Fibroblast of upper back skin (primary cell): ENCODE measurements at places on chromosomes 7 and 10.

DNA sequence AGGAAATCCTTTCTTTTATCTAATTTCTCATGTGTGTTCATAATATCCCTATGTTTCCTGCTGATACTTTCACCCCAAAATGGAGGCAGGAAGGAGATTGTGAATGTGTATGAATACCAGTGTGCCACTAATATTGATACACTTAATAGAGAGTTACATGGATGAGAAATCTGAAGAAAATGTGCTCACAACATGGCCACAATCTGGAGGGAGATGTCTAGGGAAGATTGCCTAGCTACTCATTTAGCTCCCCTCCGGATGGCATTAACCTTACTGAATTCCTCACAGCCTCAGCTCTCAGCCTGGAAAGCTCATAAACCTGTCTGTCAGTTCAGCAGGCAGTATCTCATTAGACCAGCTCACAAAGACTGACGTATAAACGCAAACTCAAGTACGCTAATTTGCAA is 23.4 kb upstream of the DMTF1 start:
- DNase-seq: no peak

- no peak for DNase-seq
Measured at GRCh38 chr10:128993911-128994538, 473.0 kb upstream of the MGMT start.

DNA sequence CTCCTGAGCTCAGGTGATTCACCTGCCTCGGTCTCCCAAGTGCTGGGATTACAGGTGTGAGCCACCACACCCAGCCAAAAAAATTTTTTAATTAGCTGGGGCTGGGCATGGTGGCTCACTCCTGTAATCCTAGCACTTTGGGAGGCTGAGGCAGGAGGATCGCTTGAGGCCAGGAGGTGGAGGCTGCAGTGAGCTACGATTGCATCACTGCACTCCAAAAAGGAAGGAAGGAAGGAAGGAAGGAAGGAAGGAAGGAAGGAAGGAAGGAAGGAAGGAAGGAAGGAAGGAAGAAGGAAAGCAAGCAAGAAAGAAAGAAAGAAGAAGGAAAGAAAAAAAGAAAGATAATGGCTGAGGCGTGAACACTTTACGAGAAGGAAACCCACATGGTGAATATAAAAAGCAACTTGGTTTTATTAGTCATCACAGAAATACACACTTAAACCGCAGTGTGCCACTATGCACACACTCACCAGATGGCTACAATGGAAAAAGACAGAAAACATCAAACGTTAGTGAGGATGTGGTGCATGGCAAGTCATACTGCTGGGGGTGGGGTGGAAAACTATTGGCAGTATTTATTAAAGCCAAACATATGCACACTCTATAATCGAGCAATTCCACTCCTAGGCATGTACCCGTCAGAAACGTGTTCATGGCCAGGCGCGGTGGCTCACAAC is 4.4 kb upstream of the CCL26 start:
- DNase-seq: peak; percentile 95

DNA sequence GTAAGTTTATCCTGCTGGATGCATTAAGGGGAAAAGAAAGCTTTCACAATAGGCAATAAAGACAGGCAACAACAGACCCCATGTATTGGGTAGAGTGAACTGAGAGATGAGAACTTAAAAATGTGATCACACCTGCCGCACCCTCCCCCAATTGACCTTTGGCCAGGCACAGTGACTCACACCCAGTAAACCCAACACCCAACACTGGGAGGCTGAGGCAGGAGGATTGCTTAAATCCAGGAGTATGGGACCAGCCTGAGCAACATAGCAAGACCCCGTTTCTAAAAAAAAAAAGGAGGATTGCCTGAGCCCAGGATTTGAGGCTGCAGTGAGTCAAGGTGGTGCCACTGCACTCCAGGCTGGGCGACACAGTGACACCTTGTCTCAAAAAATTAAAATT is 86.9 kb downstream of the MPP7 start:
- DNase-seq: no peak
